ENCODE measurements at places on chromosomes 12 and 14.

DNA sequence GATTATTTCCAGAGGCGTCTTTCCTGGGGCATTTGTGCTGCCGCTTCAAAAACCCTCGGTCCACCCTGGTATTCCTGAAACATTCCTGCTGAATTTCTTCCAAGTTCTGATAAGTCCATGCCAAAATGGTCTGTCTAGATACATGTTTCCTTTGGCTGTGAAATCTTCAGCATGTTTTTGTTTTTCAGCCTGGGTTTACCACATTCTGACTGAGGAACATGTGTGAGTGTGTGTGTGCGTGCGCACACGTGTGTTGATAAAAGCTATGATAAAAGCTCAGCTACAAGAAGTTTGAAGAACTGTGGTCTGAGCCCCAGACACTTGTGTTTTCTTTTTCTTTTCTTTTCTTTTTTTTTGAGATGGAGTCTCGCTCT, 22.4 kb downstream of the ANKRD9 start:
- no peak for DNase-seq

- DNase-seq: peak; percentile 87
Measured at GRCh38 chr12:8949342-8950220, at the start of gene M6PR. TSS of gene M6PR (minus strand) at chr12:8949645. CDS start at chr12:8946404, 3,241 bp downstream.

GRCh38 chr12:94276725-94277124, 128.3 kb downstream of the PLXNC1 start:
- no peak for DNase-seq

DNA sequence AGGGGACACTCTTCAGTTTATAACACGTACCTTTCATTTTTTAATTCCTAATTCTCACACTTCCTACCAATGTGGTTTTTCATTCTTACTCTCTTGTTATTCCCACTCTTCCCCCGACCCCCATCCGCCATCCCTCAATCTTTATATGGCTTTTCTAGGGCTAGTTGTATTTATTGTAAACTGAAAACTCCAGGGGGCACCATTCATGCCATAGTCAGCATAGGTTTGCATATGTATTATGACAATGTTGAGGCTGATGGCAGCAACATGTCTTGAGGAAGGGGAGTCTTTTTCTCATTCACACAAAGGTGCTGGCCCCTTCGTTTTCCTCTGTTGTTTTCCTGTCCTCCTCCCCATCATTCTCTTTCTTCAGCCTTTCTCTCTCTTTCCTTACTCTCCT, 27.7 kb upstream of the LTA4H start:
- DNase-seq: no peak

DNA sequence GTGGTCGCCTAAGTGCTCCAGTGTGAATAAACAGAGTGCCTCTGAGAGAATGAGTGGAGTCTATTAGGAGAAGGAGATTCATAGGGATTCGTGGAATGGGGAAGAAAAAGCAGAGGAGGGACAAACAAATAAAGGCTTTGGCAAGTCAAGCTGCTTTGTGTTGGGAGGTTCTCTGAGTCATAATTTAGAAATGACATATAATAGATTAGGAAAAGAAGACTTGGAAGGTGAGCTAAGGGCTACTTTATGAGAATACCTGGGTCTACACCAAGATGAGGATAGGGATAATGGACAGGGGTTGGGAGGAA, 6.4 kb upstream of the NTN4 start:
- DNase-seq: no peak

- peak; percentile 93 for DNase-seq
Measured at GRCh38 chr14:34539407-34540180, at the start of gene EAPP. TSS of gene EAPP (minus strand) at chr14:34539701. CDS start at chr14:34539628, 73 bp downstream.

GRCh38 chr12:85527192-85527591, 247.2 kb downstream of the ALX1 start:
- DNase-seq: no peak

GRCh38 chr12:12642916-12643315, 31.2 kb downstream of the CREBL2 start:
- no peak for DNase-seq

DNA sequence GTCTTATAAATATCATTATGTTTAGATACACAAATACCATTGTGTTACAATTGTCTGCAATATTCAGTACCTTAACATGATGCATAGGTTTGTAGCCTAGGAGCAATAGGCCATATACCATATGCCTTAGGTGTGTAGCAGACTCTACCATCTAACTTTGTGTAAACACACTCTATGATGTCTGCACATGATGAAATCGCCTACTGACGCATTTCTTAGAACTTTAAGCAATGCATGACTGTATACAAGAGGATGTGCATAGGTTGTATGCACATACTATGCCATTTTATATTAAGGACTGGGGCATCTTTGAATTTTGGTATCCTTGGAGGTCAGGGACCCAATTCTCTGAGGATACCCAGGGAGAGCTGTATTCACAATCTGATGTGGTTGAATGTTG, 10.1 kb upstream of the BTG1 start:
- DNase-seq: no peak

- DNase-seq: no peak
Measured at GRCh38 chr12:13062669-13063068, 18.5 kb downstream of the FAM234B start.

GRCh38 chr14:39431416-39432178, 636 bp downstream of the FBXO33 start:
- DNase-seq: peak; percentile 51

DNA sequence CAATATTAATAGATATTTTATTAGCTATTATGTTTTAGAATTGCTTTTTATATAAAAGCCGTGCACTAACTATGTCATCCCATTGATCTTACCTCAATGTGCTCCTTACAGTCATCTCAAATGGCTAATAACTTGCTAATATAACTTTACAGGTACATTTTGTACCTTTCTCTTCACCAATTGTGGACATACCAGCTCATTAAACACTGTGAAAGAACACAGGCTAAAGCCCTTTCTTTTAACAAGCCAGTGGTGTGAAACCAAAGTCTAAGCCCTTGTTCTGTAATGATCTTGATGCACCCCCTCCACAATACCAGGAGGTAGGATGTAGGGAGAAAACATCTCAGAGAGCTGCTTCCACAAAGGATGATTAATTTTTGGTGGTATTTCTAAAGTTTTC, 675.3 kb upstream of the USP15 start:
- DNase-seq: no peak
